ENCODE measurements at places on chromosomes 7 and 10.

GRCh38 chr10:132309471-132309865 lies 1.7 kb upstream of the STK32C start:
- peak; percentile 41 for DNase-seq

DNA sequence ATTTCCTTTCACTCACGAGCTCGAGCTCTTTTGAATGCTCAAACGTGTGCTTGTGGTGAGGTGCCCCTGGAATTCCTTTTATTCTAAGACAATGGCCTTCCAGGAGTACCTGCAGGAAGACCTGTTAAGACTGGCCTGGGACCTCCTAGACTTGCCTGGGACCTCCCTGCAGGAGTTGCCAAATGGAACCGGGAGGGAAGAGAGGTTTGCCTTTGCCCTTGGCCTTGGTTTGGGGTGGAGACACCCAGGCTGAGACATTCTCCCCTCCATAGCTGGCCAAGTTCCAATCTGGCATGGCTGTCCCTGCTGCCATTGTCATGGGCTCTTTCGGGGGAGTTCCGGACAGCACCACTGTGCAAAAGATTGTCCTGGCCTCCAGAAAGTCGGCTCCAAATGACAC lies 39.7 kb downstream of the DNAJB12 start:
- DNase-seq, result no peak

GRCh38 chr10:103448746-103449145 lies 3.4 kb downstream of the CALHM2 start:
- no peak for DNase-seq

DNA sequence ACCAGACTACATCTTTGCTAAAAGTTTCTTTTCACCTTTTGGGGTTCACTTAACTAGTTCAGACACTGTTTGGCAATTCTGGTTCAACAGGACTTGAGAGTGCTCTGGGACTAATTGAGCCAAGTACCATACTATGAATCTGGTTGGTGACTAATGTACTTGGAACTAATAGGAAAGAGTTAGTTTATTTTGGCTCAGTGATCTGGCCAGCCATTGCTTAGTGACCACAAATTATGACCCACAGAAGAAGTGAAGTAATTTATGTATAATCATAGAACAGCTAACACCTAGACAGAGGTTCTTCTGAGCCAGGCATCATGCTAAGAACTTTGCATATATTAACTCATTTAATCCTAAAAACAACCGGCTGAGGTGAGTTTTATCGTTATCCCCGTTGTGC lies 126.5 kb upstream of the JCAD start:
- no peak for DNase-seq

- no peak for DNase-seq
These were observed 5.7 kb downstream of the GRID2IP start for GRCh38 chr7:6545398-6546126.

DNA sequence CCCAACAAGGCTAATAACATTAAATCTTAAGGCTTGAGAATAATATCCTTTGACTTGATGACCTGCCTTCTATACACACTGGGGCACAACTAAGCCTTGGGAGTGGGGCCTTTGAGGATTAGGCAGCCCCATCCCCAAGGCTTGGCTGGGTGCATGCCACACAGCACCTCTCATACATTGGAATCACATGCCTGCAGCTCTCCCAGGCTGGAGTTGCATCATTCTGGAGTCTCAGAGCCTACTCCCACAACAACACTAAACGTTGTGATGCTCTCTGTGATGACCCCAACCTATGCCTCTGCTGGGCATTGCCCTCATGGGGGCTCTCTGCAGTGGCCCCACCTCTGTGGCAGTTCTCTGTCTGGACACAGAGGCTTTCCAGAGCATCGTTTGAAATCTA lies 31.9 kb upstream of the SGCE start:
- DNase-seq, result no peak

DNA sequence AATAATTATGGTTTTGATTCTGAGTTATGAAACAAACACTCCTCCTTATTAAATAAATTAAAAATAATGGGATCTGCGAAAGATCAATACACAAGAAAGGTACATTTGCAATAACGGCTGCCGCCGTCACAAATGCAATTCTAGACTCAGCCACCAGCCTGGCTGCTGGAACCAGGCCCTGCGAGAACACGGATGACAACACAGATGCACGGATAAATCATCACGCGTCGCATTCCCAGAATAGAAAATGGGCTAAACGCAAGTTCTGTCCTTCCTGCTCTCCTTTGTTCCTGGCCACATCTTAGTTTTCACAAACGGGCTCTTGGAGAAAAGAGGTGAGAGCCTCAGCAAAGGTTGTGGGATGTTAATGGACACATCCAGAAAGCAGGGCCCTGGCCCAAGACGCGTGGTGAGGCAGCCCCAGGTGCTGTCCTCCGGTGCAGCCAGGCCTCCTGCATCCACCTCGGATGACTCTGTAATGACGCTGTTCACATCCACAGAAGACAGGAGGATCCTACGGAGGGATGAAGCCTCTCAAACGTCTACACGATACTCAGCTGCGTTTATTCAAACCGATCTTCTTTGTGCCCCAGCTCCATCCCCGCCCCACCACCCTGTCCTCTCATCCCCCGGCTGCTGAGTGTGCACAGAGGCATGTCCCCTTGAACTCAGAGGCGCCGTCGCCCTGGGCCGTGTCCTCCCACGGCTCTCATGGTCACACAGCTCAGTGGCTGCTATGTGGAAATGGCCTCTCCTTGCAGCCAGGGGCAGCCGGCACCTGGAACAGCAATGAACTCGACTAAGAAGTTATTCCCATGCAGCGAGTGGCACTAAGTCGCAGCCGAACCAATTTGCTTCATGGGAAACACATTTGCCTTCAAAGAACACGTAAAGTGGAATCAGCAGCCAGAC lies 197.9 kb downstream of the PTPRN2 start:
- no peak for DNase-seq

DNA sequence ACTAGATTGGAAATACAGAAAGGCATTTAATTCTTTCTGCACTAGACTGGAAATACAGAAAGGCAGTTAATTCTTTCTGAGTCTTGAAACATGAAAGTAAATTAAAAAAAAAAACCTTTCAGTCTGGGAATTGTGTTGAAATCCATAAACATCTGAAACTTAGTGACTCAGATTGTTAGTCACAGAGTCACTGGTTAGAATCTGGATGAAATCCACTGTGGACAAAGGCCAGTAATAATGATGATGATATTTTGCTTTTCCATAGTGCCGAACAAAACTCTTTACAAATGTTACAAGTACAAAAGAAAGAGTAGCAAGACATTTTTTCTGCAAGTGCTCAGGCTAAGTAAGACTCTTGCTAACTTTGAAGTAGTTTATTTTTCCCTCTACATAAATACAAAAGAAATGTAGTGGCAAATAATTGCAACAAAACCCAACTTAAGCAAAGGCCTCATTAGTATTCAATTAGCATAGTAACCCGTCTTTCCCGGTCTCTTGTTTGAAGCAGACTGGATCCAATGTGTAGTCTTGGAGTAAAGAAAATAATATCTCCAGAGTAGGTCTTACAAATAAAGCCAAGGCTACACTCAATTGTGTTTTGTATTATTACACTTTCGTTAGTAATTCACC lies 5.8 kb upstream of the PRTFDC1 start:
- no peak for DNase-seq

DNA sequence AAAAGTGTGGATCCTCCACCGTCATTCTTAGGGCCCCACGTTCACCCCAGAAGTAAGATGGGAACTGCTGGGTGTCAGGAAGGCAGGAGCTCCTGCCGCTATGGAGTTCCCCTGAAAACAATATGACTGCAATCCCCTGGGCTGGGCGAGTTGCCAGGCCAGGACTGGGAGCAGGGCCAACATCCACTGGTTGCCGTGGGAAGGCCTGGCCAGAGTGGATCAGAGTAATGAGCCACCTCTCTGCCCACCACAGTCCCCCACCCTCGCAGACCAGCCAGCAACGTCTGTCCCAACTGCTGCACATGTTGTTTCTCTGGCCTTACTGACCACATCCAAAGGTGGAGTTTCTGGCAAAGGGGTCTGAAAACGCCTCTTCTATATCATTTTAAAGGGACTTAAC lies 86.6 kb downstream of the STRA8 start:
- no peak for DNase-seq

- DNase-seq, result peak; percentile 40
These were observed 92.9 kb upstream of the GNA12 start for GRCh38 chr7:2936891-2937580.

- no peak for DNase-seq
These were observed 155.1 kb upstream of the FZD8 start for GRCh38 chr10:35797187-35797586.

DNA sequence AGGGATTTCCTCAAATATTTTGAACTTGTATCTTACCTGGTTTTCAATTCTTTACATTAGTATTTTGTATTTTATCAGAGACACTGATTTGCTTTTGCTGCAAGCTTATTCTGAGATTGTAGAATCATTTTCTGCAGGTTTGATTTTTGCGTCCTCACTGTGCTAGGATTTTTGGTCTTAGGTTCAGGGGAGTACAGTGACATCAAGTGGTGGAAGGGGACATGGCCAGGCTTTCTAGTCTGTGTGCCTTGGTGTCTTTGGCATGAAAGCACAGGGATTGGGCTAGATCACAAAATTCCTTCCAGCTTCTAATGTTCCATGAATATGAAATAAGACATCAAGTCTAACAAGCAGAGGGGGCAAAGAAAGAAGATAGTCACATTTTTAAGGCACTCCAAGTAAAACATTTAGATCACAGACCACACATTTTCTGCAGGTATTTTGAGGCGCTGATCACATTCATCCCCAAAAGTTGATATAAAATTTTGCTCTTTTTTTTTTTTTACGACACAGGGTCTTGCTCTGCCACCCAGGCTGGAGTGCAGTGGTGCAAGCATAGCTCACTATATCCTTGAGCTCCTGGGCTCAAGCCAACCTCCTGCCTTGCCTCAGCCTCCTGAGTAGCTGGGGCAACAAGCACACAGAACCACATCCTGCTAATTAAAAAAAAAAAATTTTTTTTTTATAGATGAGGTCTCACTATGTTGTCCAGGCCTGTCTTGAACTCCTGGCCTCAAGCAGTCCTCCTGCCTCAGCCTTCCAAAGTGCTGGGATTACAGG lies 124.4 kb downstream of the PON1 start:
- DNase-seq, result no peak

DNA sequence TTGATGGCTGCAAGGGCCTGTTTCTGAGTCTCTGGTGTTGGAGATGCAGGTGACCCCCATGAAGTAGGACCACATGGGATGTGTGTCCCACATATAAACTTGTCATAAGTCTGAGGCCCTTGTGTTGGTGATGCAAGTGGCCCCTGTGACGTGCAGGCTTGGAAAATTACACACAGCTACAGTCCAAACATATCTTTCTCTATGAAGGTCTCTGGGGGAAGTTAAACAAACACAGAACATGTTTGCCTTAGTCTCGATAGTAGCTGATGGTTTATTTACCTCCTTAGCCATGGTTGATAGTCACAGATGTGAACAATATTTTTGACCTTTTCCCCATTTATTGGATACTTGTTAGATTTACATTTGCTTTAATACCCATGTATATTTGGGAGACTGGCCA lies 64.7 kb downstream of the ADCY1 start:
- no peak for DNase-seq

DNA sequence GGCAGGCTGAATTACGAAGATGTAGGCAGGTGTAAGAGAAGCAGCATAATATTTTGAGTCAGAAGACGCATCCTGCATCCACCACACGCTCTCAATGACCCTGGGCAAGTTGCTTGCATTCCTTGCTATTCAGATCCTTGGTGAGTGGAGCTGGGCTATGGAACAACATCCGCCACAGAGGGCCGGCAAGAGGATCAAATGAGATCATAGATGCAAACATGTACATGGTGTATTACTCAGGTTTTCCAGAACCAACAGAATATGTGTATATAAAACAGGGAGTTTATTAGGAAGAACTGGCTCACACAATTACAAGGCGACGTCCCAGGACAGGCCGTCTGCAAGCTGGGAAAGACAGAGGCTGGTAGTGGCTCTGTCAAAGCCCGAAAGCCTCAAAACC lies 51.5 kb downstream of the ADAM12 start:
- no peak for DNase-seq

DNA sequence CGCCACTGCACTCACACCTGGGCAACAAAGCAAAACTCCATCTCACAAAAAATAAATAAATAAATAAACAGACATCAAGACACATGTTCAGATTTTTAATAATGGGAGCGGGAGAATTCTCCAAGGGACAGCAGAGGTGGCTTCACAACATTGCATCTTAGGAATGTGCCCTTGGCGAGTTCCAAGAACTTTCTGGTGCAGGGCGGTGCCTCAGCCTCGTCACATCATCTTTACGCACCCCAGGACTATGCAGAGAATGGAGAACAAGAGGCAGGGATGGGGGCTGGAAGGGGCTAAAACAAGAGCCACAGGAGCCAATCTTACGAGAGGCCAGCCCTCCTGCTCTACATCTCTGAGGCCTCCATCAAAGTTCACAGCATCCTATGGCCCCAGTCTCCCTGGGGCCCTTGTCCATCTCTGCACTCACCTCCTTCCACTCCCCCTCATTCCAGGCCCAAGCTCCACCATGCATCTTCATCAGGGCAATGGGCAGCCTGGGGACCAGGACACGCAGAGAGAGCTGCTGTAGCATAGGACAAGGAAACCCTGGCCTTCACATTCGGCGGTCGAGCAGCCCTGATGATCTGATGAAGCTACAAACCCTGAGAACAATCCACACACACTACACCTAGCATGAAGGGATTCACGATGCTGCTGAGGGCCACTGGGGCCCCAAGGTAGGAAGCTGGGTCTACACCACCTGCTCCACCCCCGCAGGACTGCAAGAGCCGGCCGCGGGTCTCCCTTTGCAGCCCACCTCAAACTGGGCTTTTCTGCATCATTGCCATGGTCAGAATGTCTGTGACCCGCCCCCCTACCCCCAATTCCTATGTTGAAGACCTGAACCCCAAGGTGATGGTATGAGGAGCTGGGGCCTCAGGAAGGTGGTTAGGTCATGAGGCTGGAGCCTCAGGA lies 22.3 kb downstream of the TNS3 start:
- no peak for DNase-seq

DNA sequence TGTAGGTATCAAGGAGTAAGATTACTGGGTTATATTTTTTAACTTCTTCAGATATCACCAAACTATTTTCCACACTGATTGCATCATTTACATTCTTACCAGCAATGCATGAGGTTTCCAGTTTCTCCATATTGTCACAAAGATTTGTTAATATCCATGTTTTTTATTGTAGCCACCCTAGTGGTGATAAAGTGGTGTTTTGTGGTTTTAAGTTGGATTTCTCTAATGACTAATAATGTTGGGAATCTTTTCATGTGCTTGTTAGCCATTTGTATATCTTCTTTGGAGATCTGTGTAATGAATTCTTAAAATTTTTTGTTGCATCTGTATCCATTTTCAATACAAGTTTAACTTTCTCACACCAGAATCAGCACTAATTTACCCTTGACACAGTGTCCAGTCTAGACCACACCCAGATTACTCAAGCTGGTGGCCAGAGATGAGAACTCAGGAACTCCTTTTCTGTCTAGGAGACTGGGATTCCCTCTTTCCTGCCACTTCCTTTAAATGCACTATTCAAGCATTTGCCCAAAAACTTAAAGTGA lies 67.0 kb upstream of the PLXDC2 start:
- DNase-seq, result no peak

GRCh38 chr7:2632733-2633537 lies 1.1 kb downstream of the TTYH3 start:
- peak; percentile 90 for DNase-seq

- no peak for DNase-seq
These were observed 29.0 kb upstream of the DAGLB start for GRCh38 chr7:6476596-6477317.

All from coronary artery (tissue), 2 donors.